ENCODE measurements at places on chromosomes 11 and 22. TPM values are rescaled to one million over a fixed set of nuclear protein-coding genes. Genes with fewer than 3 reads are reported as not detected.

DNA sequence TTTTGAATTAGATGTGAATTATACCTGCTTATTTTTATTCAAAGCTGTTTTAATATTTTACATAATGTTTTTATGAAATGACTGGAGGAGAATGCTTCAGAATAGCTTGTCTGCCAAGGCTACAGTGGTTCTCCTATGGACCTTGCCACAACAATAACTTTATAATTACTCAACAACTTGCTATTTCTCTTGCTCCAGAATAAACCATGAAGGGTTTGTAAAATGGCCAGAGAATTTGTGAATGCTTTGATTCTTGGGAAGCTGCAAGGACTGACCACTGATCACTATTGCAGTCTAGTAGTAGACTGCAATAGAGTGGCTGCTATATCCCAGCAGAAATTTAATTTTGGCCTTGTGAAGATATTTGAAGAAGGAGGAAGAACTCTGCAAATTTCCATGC, 199.7 kb downstream of the FAT3 start:
- DNase-seq = no peak
- H3K4me1 ChIP-seq = no peaks in the 10 kb centered on the region
- no peaks in the 10 kb centered on the region for H3K36me3 ChIP-seq
- H3K27me3 ChIP-seq = no peaks in the 10 kb centered on the region
- no peak overlapping the region for H3K4me3 ChIP-seq

GRCh38 chr11:106681435-106681834, 336.8 kb downstream of the GUCY1A2 start:
- no peaks in the 10 kb centered on the region for H3K27me3 ChIP-seq
- H3K4me3 ChIP-seq = no peak overlapping the region
- no peak overlapping the region for H3K27ac ChIP-seq

GRCh38 chr11:45440111-45440510, 154.0 kb upstream of the SYT13 start:
- no peaks in the 10 kb centered on the region for H3K4me1 ChIP-seq
- H3K4me3 ChIP-seq = no peak overlapping the region
- no peak overlapping the region for H3K27ac ChIP-seq
- no peaks in the 10 kb centered on the region for H3K36me3 ChIP-seq
- DNase-seq = no peak

DNA sequence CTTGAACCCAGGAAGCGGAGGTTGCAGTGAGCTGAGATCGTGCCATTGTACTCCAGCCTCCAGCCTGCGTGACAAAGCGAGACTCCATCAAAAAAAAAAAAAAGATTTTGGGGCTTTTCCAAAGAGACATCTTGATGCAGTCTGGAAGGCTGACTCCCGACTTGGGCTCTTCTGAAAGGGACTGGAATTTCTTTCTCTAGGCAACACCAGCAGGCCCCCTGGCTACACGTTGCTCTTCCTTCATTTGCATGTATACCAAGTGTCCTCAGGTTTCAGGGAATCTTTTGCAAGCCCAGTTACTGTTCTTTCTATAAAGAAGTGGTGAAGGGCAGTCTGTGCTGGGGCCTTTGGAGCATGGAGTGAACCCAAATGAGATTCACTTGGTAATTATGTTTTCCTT, 211.0 kb downstream of the GRIK4 start:
- H3K4me1 ChIP-seq = no peaks in the 10 kb centered on the region
- no peak overlapping the region for H3K4me3 ChIP-seq
- peaks cover 9% of the 10 kb centered on the region for H3K27me3 ChIP-seq
- no peak for DNase-seq
- no peaks in the 10 kb centered on the region for H3K36me3 ChIP-seq

DNA sequence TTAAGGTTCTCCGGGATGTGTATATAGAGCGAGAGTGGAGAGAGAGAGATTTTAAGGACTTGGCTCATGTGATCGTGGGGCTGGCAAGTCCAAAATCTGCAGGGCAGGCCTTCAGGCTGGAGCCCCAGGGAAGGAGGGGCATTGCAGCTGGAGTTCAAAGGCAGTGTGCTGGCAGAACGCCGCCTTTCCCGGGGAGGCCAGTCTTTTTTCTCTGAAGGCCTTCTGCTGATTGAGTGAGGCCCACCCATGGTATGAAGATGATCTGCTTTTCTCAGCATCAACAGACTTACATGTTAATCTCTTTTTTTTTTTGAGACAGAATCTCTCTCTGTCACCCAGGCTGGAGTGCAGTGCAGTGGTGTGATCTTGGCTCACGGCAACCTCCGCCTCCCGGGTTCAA, 25.4 kb downstream of the FBLN1 start:
- no peak overlapping the region for H3K27ac ChIP-seq
- no peak overlapping the region for H3K4me3 ChIP-seq
- no peaks in the 10 kb centered on the region for H3K36me3 ChIP-seq

DNA sequence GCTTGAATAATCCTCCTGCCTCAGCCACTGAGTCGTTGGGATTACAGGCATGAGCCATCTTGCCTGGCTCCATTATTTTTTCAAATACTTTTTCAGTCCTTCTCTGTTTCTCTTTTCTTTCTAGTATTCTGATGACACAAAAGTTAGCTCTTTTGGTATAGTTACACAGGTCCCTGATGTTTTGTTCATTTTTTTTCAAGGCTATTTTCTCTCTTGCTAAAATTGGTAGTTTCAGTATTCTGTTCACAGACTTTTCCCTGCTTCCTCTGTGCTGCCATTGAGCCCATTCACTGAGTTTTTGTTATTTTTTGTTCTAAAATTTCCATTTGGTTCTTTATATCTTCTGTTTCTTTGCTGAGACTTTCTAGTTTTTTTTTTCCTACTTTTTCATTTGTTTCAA, 166.5 kb downstream of the UVRAG start:
- no peaks in the 10 kb centered on the region for H3K4me1 ChIP-seq
- H3K27me3 ChIP-seq = no peaks in the 10 kb centered on the region
- H3K36me3 ChIP-seq = peaks cover 20% of the 10 kb centered on the region
- H3K27ac ChIP-seq = no peak overlapping the region
- no peak overlapping the region for H3K4me3 ChIP-seq
- no peak for DNase-seq

DNA sequence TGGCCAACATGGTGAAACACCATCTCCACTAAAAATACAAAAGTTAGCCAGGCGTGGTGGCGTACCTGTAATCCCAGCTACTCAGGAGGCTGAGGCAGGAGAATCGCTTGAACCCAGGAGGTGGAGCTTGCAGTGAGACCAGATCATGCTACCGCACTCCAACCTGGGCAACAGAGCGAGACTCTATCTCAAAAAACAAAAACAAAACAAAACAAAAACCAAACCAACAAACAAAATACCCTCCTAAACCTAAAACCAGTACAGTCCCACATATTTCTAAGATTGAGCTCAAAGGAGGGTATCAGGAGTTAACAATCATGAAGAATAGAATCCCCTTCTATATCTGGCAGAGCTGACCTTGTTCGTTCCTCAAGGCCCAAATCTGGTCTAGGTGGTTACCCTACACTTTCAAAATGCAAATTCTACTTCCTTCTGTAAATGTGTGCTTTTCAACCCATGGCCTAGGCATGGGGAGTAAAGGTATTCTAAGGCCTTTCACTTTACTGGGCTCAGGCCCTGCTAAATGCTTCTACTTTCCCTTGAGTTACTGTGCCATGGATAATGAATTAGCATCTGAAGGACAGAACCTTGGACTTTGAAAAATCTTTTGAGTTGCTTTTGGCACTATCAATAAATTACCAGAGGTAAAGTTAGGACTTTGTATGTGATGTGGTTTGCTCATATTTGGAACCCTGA, 10.4 kb upstream of the PPP2R1B start:
- no peak for DNase-seq
- H3K36me3 ChIP-seq = no peaks in the 10 kb centered on the region
- H3K4me3 ChIP-seq = no peak overlapping the region

MS4A7 gene
- total RNA-seq = not detected

DNA sequence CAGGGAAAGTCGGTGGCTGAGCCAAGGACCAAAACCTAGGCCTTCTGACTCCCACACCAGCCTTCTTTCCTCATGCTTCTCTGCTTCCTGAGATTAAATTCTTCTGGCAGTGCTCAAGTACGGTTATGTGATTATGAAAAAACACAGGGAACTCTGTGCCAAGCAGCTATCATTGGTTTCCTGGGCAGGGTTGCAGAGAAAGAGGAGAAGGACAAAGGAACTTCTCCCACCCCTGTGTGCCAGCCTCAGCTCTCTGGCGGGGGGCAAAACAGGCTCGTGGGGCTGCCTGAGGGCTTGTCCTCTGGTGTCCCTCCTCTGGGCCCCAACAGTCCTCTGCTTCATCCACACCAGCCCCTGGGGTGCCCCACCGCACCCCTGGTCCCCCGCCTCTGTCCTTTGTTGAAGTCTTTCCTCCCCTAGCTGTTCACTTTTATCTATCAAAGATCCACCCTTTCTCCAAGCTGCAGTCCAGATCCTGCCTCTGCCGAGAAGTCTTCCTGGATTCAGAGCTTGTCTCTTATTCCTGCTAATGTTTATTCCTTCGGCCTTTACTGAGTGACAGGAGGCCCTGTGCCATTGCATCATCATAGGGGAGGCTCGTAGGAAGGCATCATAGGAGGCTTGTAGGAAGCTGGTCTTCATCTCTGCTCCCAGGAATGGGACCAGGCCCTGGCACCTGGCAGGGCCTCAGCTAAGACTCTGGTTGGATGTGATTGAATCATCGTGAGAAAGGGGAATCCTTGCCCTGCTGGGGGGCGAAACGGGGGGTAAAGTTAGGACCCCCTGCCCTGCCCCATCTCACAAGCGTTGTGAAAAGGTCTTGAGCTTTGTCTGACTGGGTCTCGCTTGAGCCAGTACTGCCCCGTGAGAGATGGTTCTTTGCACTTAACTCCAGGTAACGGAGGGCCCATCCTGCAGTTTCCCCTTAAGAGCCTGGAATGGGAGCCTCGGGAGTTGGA, 11.5 kb upstream of the FTH1 start:
- H3K27me3 ChIP-seq = no peaks in the 10 kb centered on the region
- H3K4me1 ChIP-seq = peaks cover 9% of the 10 kb centered on the region
- no peak for DNase-seq
- H3K4me3 ChIP-seq = no peak overlapping the region
- H3K36me3 ChIP-seq = no peaks in the 10 kb centered on the region

- H3K4me3 ChIP-seq = no peak overlapping the region
- no peaks in the 10 kb centered on the region for H3K27me3 ChIP-seq
- H3K27ac ChIP-seq = no peak overlapping the region
- no peaks in the 10 kb centered on the region for H3K4me1 ChIP-seq
Observed at GRCh38 chr22:20584872-20585638, 77.6 kb downstream of the MED15 start.

OR2D2 gene
- 0.21 TPM for total RNA-seq

DNA sequence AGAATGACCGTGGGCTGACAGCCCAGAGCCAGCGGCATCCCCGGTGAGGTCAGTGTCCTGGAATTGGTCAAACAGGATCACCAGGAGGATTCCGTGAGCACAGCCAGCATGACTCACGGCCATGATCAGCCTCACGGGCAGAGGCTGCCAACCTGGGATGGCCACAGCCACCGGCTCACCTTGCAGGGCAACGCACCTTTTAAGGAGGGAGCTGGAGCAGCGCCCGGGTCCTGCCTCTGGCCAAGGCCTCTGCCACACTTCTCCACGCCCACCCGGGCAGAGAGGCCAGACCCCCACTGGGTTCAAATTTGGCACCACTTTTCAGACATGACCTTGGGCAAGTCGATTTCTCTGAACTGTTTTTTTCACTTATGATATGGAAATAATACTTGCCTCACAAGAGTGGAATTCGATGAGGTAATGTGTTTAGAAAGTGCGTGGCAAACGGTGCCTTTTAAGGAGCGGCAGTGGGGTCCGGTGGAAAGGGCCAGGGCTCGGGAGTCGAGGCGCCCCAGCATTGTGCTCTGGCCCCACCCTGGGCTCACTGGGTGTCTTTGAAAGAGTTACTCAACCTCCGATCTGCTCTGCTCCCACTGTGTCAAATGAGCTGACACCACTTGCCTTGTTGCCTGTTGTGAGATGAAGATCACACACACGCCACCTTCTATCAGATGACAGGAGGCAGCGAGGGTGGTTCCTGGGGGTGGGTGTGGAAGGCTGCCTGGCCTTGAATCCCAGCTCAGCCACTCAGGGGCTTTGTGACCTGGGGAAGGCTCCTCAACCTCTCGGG, 16.0 kb downstream of the TXN2 start:
- H3K4me1 ChIP-seq = peaks cover 31% of the 10 kb centered on the region
- DNase-seq = no peak
- H3K4me3 ChIP-seq = no peak overlapping the region
- H3K36me3 ChIP-seq = peaks cover 4% of the 10 kb centered on the region
- no peaks in the 10 kb centered on the region for H3K27me3 ChIP-seq
- no peak overlapping the region for H3K27ac ChIP-seq

GRCh38 chr11:101863361-101863760, 51.4 kb upstream of the CEP126 start:
- H3K4me1 ChIP-seq = peaks cover 1% of the 10 kb centered on the region
- H3K36me3 ChIP-seq = peaks cover 1% of the 10 kb centered on the region
- no peaks in the 10 kb centered on the region for H3K27me3 ChIP-seq
- no peak overlapping the region for H3K27ac ChIP-seq
- H3K4me3 ChIP-seq = no peak overlapping the region

GRCh38 chr11:67612751-67613150, 6.0 kb downstream of the NDUFV1 start:
- peaks cover 13% of the 10 kb centered on the region for H3K36me3 ChIP-seq
- peak overlapping the region; percentile 94 for H3K27ac ChIP-seq
- peaks cover 46% of the 10 kb centered on the region for H3K4me1 ChIP-seq
- no peak overlapping the region for H3K4me3 ChIP-seq
- no peak for DNase-seq
- peaks cover 5% of the 10 kb centered on the region for H3K27me3 ChIP-seq

DNA sequence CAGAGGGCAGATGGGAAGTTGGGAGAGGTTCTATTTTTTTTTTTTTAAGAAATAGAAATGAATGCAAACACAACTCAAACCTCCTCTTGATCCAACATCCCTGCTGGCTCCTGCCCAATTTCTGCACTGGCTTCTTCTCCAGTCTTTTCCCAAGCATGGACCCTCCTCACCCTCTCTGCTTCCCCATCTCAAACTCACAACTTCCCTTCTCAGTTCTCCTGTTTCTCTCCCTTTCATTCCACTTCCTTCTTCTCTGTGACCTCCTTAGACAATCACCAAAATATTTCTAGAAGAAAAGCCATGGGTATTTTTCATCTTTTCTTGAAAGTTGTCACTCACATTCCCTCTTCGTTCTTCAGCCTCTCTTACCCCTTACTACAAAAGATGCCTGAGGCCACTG, 85.2 kb upstream of the VPREB1 start:
- no peak for DNase-seq
- H3K36me3 ChIP-seq = no peaks in the 10 kb centered on the region
- peaks cover 28% of the 10 kb centered on the region for H3K27me3 ChIP-seq
- H3K4me1 ChIP-seq = peaks cover 5% of the 10 kb centered on the region

DNA sequence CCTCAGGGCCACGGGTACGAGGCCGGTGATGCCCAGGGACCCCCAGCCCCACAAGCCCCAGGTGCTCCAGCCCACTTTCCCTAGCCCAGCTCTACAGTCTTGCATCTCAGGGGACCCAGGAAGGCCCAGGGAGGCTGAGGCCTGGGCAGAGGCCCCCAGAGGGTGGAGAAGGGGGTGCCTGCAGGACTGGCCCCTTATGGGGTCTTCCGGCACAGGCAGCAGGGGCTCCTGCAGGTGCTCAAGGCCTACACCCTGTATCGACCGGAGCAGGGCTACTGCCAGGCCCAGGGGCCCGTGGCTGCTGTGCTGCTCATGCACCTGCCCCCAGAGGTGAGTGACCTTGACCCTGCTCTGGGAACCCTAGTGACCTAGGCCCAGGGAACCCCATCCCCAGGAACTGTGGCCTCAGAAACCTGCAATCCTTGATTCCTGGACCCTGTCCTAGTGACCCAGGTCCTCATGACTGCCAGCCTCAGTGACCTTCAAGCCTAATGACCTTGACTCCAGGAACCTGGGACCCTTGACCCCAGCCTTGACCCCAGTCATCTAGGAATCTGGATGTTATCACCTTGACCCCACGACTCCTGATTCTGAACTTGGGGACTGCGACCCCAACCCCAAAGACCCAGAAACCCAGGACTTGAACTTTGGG, 1.9 kb downstream of the TBC1D10C start:
- H3K4me3 ChIP-seq = peak overlapping the region; percentile 90
- H3K36me3 ChIP-seq = peaks cover 53% of the 10 kb centered on the region
- peaks cover 64% of the 10 kb centered on the region for H3K4me1 ChIP-seq
- DNase-seq = no peak
- H3K27ac ChIP-seq = peak overlapping the region; percentile 86
- no peaks in the 10 kb centered on the region for H3K27me3 ChIP-seq

Data from activated CD8-positive, alpha-beta memory T cell treated with anti-CD3 and anti-CD28 coated beads, Interleukin-2, amount 10 ng/mL, durations not matched to agents 7 days and 5 days (primary cell).